ENCODE measurements at places on chromosomes 1 and 21.

- DNase-seq: no peak
Observed at GRCh38 chr21:33380483-33380998, 22.7 kb upstream of the IFNGR2 start.

DNA sequence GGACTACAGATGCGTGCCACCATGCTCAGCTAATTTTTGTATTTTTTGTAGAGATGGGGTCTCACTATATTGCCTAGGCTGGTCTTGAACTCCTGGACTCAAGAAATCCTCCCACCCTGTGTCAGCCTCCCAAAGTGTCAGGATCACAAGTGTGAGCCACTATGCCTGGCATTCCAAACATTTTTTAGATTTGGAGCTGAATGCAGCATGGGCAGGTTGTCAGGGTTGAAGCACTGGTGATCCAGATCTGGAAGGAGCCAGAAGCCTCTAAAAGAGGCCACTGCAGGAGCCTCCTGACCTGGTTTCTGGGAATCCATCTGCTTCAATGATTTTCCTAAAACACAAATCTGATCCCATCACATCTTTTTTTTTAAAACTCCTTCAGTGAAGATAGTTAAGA, 1.8 kb upstream of the CTPS1 start:
- DNase-seq: no peak

DNA sequence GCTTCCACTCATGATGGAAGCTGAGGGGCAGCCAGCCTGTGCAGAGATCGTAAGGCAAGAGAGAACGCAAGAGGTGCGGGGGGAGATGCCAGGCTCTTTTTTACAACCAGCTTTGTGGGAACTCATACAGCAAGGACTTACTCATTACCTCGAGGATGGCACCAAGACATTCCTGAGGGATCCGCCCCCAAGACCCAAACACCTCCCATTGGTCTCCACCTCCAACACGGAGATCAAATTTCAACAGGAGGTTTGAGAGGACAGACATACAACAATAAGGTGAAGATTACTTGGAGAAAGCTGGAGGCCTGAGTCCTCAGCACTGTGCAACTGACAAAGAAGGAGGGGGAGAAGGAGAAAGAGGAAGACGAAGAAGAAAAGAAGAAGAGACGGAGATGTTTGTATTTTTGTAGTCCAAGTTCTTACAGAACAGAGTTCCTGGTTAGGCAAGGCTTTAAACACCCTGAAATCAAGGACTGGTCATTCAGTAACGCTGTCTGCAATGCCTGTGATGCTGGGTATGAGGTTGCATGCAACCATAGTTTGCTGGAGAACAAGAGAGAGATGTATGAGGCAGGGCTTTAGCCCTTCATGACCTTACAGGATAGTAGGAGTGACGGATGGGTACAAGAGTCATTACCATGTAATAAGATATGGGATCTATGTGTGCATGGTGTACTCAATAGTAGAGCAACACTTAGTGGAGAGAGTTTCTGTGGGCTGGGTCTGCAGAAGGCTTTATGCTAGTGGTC, 19.7 kb upstream of the GALNT2 start:
- no peak for DNase-seq

DNA sequence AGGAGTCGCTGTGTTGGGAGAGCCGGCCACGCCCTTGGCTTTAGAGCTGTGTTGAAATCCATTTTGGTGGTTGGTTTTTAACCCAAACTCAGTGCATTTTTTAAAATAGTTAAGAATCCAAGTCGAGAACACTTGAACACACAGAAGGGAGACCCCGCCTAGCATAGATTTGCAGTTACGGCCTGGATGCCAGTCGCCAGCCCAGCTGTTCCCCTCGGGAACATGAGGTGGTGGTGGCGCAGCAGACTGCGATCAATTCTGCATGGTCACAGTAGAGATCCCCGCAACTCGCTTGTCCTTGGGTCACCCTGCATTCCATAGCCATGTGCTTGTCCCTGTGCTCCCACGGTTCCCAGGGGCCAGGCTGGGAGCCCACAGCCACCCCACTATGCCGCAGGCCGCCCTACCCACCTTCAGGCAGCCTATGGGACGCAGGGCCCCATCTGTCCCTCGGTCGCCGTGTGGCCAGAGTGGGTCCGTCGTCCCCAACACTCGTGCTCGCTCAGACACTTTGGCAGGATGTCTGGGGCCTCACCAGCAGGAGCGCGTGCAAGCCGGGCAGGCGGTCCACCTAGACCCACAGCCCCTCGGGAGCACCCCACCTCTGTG, 4.7 kb downstream of the C1orf35 start:
- no peak for DNase-seq

GRCh38 chr1:40595623-40596022, 64.2 kb downstream of the ZNF684 start:
- no peak for DNase-seq

DNA sequence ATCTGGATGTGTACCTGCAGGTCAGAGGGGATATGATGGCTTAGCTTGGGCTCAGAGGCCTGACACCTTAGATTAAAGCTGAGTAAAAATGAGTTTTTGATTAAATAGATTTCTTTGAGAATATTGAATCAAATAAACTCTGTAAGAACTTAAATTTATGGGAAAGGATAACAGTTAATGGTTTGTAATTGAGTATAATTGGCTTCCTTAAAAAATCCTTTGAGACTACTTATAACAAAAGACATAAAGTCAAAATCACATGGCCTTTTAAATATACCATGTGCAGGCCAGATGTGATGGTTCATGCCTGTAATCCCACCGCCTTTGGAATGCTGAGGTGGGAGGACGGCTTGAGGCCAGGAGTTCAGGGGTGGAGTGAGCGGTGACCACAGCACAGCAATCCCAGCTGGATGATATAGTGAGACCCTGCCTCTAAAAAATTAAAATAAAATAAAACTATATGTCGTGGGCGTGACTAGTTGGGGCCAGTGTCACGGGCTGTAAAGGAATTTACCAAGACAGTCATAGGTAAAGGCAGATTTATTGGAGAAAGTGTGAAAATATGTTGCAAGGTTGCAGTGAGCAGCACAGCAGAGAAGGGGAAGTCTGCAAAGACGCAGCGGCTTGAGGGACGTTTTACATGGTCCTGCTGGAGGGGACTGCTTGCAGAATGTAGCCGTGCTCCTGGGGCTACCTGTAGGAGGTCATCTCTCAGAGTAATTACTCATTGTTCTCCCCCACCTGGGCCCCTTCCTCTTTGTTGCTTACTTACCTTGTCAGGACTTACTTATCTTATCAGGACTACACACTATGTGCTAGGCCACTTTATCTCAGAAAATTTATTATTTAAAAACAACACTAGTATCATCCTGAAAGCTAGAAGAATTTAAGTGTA, 122.3 kb downstream of the ZMYM4 start:
- no peak for DNase-seq

DNA sequence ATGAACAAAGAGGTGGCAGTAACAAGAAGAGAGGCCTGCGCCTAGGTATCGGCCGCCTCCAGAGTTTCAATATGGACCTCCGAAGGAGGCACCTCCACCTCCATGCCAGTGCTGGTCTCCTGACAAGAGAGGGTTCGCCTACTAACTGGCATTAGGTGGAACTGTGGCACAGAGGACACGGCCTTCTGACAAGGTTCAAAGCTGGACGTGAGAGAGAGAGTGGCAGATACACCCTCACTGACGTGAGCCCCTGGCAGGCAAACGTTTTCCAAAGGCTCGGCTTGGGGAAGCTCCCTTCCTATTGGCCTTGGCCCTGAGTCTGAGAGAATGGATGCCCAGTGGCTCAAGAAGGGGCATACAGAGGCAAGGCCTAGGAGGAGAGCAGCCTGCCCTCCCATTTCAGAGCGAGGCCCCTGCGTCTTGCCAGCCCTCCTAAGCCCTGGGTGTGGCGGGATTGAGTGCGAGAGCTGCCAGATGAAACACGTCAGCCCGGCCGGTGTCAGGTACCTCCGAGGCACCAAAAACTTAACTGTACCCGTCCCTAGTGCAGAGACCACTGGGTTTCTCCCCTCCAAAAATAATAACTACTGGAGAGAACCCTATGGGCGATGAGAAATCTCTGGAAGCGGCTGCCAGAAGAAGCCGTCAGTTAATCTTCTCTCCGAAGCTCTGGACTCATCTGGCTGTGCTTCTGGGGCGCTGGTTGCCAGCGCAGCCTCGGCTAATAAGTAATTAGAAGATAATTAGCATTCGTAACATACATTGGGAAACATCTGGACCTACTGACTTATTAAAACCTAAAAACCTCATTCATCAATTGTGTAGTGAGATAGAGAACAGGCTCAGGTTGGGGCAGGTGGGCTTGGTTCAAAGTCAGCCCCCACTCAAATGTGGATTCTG, 283.6 kb downstream of the NPHP4 start:
- no peak for DNase-seq

GRCh38 chr1:170131450-170131849, 14.3 kb upstream of the NTMT2 start:
- DNase-seq: no peak

DNA sequence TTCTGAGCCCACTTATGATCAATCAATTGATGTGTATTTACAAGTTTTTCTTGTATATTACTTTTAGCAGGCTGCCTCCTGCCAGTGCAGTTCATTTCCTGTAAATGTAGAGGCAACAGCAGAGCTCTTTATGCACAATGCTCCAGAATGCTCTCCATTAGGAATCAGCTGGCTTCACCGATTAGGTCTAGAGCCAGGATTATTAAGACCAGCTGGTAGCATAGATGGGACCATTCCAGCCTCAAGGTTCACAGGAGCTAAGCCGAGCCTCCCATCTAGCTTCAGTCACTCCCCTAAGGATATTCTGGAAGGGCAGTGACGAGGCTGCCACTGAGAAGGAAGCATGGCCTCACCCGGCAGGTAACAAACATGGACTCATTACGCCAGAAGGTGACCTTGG, 36.8 kb downstream of the DHRS3 start:
- no peak for DNase-seq

GRCh38 chr1:209937996-209938959, at the start of gene SYT14:
TSS of gene SYT14 (plus strand) at chr1:209938217. CDS start at chr1:209938265, 48 bp downstream.
- peak; percentile 76 for DNase-seq

GRCh38 chr21:18937337-18937736, 533.8 kb upstream of the TMPRSS15 start:
- no peak for DNase-seq

GRCh38 chr1:43322506-43322905, 15.1 kb upstream of the MPL start:
- DNase-seq: no peak

DNA sequence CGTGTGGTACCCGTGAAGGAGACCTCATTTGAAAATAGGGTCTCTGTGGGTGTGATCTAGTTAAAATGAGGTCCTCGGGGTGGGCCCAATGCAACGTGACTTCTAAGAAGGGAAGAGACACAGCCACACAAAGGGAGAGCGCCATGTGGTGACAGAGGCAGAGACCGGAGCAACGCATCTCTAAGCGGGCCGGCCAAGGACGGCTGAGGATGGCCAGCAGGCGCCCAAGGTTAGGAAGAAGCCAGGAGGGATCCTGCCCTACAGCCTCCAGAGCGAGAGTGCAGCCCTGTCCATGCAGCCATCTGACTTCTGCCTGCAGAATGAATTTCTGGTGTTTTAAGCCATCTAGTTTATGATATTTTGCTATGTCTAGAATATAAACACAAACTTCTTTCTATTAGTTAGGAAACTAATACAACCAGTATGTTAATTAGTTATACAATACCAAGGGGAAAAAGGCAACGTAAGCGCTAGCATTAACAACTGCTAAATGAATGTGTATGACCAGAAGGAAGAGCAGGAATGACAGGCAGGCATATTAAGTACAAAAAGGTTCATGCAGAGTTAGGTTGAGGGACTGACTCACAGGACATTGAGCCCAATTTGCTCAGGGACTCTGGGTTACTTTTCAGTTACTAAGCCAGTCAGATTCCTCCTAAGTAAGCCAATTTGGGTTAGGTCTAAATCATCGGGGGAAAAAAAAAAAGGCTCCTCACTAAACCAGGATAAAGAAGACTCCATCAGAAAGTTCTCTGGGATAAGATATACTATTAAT, 4.1 kb downstream of the CEP104 start:
- no peak for DNase-seq

DNA sequence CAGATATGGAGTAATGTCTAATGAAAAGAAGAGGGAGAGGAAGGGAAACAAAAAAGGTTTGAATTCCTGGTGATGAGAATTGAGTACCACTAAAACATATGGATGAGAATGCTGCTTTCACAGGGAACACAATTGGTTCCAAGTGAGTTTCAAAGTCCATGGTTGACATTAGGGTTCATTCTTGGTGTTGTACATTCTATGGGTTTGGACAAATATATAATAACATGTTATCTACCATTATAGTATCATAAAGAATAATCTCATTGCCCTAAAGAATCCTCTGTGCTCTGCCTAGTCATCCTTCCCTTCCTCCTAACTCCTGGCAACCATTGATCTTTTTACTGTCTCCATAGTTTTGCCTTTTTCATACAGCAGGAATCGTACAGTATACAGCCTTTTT, 20.1 kb downstream of the TMCO1 start:
- no peak for DNase-seq

- DNase-seq: no peak
Observed at GRCh38 chr1:241702442-241703373, 50.6 kb downstream of the WDR64 start.

DNA sequence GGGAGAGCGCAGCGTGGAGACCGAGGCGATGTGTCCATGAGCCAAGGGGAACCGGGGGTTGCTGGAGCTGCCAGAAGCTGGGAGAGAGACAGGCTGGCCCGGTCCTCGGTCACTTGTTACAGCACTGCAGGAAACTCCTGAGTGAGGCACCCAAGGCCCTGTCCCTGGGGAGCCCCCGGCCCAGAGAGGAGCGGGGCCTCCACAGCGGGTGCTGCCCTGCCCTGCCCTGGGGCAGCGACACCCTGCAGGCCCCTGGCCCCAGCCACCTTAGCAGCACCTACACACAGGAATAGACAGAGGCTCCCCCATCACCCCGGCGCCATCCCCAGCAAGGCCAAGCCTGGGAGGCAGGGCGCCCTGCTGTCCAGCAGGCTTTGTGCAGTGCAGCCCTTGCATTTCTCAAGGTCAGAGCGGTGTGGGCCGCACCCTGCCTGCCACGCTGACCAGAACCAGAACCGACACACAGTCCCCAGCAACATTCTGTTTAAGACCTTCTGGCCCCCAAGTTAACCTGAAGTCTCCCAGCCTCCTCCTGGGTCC, 6.6 kb upstream of the MEGF6 start:
- no peak for DNase-seq

GRCh38 chr1:27332536-27333281, 9.1 kb upstream of the SYTL1 start:
- DNase-seq: no peak

- no peak for DNase-seq
Observed at GRCh38 chr1:29243871-29244200, 7.5 kb downstream of the PTPRU start.

- DNase-seq: no peak
Observed at GRCh38 chr1:29832936-29833335, 596.6 kb downstream of the PTPRU start.

GRCh38 chr1:22163564-22163963, 20.7 kb upstream of the WNT4 start:
- no peak for DNase-seq
